Caudate nucleus (tissue), 63 donors: ENCODE measurements at places on chromosomes 2 and 18.

- DNase-seq = no peak
Measured at GRCh38 chr2:241804326-241805229, 4.4 kb upstream of the NEU4 start.

GRCh38 chr2:5242751-5243150, 449.4 kb upstream of the SOX11 start:
- no peak for DNase-seq

- peak; percentile 60 for DNase-seq
Measured at GRCh38 chr2:104871972-104872865, 18.3 kb downstream of the POU3F3 start.

- no peak for DNase-seq
Measured at GRCh38 chr2:218404351-218405085, 4.8 kb downstream of the CTDSP1 start.

DNA sequence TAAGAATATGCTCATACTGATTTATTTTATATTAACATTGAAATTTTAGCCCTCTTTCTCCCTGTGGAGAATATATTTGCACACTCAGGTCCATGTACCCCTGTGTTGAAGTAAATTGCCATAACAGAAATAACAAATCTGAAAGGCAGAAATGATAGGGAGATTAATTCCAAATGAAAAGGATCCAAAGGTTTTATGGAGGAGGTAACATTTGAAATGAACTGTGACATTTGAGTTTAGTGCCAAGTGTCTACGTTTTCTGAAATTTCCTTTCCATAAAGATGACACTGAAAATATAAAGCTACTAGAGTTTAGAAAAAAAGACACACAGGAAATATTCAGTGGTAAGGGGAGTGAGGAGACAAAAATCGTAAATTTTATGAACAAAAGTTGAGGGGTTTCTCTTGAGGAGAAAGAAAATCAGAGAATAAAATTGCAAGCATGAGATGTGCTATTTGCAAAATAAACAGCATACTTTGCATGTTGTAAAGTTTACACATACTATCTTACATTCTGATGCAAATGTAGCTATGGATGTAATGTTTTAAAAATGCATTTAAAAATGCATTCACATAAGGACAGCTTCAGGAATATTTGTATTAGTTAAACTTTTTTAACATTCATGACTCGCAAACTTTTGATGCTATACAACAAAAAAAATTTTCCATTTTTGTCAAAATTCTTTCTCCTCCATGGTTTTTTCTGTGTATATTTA, 69.5 kb downstream of the BAZ2B start:
- DNase-seq = no peak

GRCh38 chr2:173150087-173150486, 74.4 kb downstream of the MAP3K20 start:
- DNase-seq = no peak

GRCh38 chr2:134336352-134336751, 82.5 kb downstream of the MGAT5 start:
- no peak for DNase-seq

DNA sequence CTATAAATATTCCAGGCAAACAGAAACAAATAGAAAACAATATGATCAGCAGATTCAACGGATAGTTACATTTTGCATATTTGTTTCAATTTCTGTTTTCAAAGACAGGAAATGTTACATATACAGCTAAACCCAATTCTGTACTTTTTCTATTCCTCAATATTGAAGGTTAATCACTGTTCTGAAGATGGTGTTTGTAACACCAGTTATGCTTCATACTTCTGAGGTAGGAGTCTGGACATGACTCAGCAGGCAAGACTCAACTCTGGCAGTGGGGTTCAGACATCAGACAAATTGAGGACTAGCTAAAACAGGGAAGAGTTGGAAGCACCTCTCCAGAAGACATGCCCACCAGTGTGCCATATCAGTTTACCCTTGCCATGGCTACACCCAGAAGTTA, 16.6 kb downstream of the SERPINB13 start:
- DNase-seq = no peak

DNA sequence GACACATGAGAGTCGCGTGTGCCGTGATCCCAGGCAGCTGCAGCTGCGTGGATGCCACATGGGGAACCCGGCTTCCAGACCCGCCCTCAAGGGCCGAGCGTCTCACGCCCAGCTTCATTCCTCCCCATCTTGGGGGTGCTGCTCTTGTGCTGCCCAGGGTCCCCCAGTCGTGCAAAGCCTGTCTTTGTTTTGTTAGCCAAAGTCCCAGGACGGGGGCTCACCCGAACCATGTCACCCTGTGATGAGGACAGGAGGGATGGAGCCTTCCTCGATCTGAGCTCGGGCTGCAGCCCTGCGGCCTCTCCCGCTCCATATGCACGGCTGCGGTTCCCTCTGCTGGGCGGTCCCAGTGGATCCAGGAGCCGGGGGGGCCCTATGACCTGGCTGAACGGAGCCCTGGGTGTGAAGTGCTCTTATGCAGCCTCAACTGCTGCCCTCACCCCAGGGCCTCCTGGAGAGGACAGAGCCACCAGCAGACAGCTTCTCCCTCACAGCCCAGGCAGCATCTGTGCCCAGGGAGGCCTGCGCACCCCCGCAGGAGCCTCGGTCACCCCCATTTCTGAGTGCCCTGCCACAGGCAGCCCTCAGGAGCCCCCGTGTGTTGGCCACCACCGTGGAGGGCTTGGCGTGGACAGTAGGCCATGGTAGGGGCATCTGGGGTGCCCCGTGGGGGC, 99.0 kb upstream of the CTDP1 start:
- DNase-seq = no peak

GRCh38 chr18:67243799-67244587, 272.5 kb downstream of the DSEL start:
- no peak for DNase-seq

DNA sequence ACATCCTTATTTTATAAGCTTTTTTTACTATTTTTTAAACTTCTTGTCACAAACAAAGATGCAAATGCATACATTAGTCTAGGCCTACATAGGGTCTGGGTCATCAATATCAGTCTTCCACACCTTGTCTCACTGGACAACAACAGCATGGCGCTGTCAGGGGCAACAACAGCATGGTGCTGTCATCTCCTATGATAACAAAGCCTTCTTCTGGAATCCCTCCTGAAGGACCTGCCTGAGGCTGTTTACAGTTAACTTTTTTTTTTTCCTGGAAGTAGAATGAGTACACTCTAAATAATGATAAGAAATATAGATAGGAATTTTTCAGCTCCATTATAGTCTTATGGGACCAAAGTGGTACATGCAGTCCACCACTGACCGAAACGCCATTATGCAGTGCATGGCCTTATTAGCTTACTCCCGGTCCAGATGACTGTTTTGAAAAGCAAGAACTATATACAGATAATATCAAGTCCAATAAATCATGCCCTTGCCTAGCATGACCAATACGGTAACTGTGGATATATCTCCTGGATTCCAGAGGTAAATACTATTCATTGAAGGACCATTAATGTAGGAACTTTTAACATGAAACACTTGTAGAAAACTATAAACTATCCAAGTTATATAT, 38.4 kb downstream of the TCF4 start:
- no peak for DNase-seq

- no peak for DNase-seq
Measured at GRCh38 chr2:236823041-236823629, 253.5 kb downstream of the ACKR3 start.

- no peak for DNase-seq
Measured at GRCh38 chr2:1612391-1613077, 131.8 kb downstream of the PXDN start.

DNA sequence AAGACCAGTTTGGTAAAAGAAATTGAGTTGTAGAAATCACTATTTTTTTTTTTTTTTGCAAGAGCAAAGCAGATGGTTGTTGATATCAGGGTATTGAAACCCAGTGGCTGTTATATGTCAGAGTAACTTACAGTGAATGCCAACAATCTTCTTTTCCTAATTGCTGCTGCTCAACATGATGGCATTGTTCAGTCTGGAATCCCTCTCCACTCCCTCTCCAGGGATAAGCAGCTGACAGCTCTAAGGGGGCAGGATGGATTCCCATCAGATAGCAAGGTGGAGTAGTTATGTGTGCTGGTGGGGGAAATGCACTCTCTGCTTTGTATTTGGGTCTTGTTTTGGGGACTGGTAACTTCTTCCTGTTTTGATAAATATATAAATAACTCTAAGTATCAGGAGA, 200.0 kb downstream of the PIK3C3 start:
- DNase-seq = no peak

DNA sequence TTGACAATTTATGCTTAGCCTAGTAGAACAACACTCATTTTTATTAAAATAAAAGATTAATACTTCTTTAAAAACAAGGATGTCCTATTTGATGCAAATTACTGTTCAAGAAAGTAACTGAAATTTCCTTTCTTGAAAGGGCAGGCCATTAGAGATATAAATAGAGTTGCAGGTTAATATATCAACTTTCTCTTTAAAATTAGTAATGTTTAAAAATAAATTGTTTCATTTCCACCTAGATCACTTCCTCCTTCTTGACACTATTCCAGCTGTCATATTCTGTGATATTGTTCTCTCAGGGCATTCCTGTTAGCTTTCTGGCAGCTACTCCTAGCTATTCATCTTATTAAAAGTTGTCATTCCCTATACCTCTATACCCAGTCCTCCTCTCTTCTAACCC, 357.9 kb upstream of the NRP2 start:
- no peak for DNase-seq
